NCI-H187 (cell line): ENCODE measurements at places on chromosomes 2 and 18.

GRCh38 chr2:236643480-236643879 is 73.9 kb downstream of the ACKR3 start:
- no peak for DNase-seq

- no peak for DNase-seq
Measured at GRCh38 chr18:11864471-11864870, 13.3 kb downstream of the CHMP1B start.

DNA sequence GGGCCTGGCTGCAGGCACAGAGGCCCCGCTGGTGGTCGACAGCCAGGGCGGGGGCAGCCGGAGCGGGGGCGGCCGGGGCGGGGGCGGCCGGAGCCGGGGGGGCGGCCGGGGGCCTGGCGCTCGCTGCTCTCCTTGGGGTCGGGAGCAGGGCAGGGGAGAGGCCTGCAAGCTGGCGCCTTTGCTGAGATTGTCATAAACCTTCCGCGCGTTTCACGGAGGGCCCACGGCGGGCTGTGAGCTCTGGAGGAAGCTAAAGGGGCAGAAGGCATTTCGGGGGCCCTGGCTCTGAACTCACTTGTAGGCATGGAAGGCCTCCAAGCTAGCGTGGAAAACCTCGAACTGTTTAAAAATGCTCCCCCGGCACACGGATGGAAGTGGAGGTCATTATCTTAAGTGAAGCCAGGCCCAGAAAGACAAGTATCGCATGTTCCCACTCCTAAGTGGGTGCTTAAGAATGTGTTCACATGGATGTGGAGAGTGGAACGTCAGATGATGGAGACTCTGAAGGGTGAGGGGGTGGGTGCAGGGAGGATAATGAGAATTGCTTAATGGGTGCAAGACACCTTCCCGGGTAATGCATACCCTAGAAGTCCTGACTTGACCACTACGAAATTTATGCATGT is 629 bp downstream of the PRELID3A start:
- DNase-seq: no peak

GRCh38 chr2:167890739-167891138 is 356.7 kb downstream of the STK39 start:
- DNase-seq: no peak

GRCh38 chr2:233764761-233765160 is 4.7 kb downstream of the UGT1A1 start:
- no peak for DNase-seq

- no peak for DNase-seq
Measured at GRCh38 chr2:161662373-161662772, 38.2 kb downstream of the SLC4A10 start.

DNA sequence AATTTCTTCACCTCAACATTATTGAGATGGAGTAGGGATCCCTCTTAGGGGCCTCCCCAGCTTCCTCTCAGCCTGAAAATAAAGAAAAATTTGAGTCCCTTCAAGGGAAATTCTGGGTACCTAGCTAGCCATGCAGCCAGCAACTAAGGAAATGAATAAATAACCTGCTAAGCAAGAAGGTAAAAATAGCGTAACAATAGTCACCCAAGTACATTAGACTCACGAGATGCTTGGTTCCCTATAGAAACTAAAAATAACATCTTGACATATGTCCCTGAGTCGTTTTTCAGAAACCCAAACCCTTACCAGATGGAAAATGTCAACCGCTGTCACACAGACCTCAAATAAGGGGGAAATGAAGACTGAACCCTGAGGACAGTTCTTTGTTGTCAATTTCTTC is 51.9 kb downstream of the CACNB4 start:
- no peak for DNase-seq

DNA sequence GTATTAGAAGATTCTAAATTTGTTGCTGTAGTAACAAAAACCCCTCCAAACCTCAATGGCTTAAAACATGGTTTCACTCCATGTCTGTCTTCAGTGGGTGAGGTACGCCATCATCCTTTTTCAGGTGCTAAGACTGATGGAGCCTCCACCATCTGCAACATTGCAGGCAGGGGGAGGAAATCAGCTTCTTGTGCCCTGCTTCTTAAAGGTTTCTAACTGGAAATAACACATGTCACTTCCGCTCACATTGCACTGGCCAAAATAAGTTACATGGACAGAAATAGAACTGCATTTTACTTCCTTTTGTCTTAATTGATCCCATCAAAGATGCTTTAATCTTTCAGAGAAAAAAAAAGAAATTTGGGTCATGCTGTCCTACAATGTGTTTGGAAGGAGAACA is 94.1 kb downstream of the GALNT3 start:
- DNase-seq: no peak

GRCh38 chr2:104043864-104044263 is 810.1 kb upstream of the POU3F3 start:
- no peak for DNase-seq

DNA sequence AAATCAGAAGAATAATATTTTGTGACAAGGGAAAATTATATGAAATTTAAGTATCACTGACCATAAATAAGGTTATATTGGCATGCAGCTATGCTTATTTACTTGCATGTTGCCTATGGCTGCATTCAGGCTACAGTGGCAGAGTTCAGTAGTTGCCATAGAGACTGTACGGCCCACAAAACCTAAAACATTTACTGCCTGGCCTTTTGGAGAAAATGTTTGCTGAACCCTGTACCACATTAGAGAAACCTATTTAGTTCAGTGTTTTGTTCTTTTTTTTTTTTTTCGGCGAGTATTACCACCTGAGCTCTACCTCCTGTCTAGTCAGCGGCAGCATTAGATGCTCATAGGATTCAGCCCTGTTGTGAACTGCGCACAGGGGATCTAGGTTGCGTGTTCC is 163.7 kb downstream of the MCFD2 start:
- no peak for DNase-seq

GRCh38 chr2:8433390-8433789 is 248.5 kb upstream of the ID2 start:
- DNase-seq: no peak

- DNase-seq: no peak
Measured at GRCh38 chr2:237982039-237982725, 15.4 kb downstream of the UBE2F start.

DNA sequence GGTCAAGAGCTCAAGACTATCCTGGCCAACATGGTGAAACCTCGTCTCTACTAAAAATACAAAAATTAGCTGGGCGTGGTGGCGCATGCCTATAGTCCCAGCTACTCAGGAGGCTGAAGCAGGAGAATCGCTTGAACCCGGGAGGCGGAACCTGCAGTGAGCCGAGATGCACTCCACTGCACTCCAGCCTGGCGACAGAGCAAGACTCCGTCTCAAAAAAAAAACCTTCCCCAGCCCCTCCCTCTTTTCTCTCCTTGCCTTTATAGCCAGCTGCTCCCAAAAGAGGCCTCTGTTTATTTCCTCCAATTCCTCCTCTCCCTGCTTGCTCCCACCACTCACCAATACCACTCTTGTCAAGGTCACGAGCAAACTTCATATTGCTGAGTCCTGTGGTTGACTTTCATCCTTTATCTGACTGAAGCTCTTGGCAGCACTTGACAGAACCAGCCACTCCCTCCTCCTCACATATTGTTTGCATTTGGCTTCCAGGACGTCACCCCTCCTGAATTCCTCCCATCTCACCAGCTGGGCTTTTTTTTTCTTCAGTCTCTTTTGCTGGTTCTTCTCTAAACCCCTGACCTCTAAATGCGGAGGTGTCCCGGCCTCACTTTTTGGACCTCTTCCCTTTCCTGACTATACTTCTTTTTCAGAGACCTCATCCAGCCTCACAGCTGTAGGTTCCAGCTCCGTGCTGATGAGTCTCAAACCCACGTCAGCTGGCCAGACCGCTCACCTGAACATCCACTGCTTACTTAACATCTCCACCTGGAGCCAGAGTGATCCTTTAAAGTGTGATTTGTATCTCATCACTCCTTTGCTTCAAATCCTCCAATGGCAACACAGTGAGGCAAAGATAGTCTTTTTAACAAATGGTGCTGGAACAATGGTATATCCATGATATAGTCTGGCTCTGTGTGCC is 84.6 kb upstream of the CAB39 start:
- DNase-seq: peak; percentile 11

DNA sequence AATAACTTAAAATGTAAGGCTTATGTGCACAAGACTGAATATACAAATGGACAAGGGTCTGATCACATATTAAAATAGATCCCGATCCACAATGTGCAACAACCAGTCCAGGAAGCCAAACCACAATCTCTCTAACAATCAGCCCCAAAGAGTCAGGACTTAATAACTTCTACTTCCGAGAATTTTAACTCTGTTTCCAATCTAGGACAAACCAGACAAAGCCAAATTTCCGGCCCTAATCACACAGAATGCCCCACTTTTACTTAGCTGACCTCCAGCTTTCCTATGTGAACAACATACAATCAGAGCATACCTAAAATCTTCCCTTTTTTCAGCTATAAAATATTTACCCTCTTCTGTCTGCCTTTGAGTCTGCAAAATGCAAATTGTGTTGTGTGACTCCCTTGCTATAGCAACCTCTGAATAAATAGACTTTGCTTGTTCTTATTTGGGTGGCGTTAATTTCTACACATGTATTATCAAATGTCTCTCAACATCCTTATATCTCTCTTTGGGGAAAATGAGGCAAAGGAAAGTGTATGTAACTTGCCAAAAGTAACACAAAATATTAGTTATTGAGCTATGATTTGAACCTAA is 381.9 kb upstream of the MC4R start:
- DNase-seq: no peak

DNA sequence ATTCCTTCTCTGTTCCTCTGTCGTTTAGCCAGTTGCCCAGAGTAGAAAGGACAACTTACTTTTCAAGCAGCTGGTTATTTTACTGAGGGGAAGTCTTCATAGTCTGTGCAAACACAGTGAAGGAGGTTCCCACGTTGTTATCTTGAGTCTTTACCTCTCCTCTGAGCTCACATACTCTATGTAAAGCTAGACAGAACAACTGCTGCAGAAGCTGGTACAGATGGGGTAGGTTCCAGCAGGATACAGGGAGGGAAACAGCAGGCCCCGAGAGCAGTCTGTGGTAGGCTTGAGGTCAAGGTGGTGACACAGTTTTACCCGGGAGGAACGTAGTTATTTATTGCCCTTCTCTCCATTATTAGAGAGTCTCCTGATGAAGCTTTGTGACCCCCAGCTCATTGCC is 93.4 kb upstream of the LDLRAD4 start:
- no peak for DNase-seq

GRCh38 chr18:74921057-74921820 is 287.7 kb downstream of the PTGR3 start:
- no peak for DNase-seq

DNA sequence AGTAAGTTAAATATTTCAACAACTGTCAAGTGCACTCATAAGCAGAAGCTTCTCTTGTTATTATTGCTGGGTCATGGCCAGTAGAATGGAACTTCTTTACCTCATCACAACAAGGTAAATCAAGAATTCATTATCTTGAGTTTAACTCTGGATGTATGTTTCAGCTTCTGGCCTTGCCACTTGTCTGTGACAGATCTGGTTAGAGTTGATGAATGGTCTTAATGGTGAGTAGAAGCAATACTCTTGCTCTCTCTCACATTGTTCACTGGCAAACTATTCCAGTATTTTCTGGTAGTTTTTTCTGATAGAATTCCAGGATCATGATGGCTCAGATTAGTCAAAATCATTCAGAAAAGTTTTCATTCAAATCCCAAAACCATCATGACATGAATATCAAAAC is 51.3 kb upstream of the NR4A2 start:
- no peak for DNase-seq

DNA sequence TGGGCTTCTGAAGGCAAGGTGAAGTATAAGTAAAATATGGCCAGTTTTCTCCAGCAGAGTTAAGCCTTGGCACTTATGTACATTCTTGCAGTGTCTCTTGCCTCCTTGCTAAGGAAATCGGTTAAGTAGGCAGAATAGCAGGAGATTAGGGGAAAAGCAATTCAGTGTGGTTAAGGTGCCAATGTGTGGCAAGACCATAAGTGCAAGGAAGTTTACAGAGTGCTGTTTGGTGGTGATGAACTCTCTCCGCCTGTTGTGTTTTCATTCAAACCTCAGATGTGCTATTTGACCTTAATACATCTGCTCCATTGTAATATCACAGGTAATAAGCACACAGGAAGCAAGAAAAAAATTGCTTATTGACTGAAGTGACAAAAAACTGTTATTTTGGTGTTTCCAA is 156.1 kb downstream of the MGAT5 start:
- DNase-seq: no peak

DNA sequence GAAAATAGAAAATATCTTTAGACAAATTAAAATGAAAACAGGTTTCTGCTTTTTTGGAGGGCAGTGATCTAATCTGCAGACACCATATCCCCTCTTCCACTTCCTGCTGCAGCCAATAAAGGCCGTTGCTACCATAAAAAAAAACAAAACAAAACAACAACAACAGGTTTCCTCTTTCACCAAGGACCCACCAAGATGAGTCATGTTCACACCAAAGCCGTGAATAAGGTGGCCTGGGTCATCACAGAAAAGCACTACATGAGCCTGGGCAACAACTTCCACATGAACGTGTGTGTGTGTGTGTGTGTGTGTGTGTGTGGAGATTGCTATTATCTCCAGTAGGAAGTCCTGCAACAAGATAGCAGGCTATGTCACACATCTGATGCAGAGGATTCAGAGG is 24.8 kb upstream of the TFCP2L1 start:
- no peak for DNase-seq

DNA sequence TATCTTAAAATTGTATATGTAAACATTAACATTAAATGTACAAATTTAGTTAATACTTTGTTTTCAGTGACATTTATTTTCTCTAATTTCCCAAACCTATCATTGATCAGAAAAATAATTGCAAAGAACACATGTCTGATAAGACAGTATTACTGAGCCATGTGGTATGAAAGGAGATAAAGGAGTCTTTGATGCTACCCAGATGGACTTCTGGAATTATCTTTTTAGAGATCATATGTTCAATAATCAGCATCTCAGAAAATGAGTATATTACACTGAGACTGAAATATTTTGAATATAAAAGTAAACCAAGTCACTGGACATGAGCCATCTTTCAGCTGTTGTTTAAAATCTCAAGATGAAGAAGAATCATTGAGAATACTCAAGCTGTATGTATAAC is 153.3 kb downstream of the PHLPP1 start:
- no peak for DNase-seq

DNA sequence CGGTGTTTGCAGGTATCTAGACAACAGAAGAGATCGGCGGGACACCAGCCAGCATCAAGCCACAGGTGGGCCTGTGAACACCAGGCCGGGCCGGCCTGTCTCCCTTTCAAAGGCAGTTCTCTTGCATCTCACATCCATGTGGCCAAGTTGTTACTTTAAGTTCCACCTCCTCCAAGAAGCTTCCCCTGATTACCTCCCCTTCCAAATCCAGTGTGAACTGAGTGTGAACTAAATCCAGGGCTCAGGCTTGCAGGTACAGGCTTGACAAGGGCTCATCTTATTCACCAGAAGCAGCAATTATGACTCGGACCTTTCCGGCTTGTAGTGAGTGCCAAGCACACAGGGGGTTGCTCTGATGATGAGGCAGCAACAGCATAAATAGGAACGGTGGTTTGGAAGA is 3.9 kb downstream of the CRACDL start:
- no peak for DNase-seq

- DNase-seq: no peak
Measured at GRCh38 chr2:170586571-170587095, 128.5 kb upstream of the SP5 start.
